ENCODE measurements at places on chromosomes 4 and X.

- DNase-seq: no peak
Measured at GRCh38 chr4:41366911-41367517, 110.3 kb downstream of the UCHL1 start.

DNA sequence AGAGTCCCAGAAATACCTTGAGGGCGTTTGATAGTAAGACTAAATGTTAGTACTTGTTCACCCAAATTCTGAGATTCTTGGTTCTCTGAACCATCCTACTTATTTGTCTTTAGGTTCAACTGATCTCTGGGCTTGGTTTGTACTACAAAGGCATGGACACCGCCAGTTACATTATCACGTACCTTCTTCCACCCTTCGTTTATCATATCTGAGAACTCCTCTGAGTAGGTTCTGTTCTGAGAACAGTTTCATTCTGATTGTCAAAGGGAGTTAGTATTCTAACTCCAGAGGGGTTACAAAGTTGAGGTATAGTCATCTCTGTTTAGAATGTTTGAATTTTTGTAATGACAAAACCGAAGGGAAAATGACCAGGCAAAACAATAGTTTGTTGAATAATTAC is 19.3 kb downstream of the ZFX start:
- no peak for DNase-seq

DNA sequence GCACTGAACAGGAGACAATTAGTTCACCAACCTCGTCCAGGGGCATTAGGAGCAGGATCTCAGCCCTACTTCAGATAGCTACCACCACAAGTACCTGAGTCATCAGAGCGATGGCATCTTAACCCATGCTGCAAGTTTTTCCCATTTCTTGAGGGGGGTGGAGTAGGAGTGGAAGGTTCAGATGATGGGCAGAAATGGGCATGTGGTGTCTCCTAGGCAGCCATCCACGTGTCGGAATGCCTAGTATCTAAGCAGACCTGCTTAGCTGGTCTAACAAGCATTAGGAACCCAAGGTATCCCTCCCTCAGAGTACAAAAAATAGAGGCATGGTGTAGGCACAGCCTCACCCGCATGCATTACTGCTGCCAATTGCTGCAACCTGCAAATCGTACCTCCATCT is 159.1 kb upstream of the DGKK start:
- DNase-seq: no peak

DNA sequence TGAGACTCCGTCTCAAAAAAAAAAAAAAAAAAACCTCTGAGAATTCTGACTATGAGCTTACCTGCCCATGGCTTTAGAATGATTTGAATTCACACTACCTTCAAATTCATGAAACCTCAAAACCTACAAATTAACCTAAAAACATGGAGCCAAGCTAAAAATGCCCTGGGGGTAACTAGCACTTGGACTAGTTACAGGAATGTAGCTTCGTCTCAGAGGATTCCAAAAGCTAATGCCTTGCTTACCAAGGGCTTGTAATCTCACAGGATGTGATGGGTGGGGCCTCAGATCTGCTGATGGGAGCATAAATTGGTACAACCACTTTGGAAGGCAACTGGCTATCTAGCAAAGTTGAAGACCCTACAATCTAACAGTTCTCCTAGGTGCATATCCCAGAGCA is 79.4 kb upstream of the SPRY1 start:
- DNase-seq: no peak

DNA sequence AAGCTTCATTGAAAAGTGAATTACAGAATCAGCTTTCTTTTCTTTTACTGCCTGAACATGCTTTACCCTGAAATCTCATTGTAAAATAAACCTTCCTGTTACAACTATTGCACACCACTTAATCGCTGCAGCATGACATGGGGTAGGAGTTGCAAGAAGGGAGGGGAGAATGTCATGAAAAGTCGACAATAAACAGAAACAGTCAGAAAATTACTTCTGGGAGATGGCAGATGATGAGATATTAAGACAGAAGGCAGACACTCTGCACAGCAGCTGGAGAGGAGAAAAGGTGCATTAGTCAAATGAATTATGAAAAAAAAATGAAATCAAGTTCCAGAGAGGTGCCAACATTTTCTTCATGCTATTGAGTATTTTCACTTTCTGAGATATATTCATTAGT is 287.7 kb downstream of the PCDH7 start:
- DNase-seq: no peak
